ENCODE measurements at places on chromosomes 3 and 15.

GRCh38 chr15:39171944-39172368 is 408.9 kb upstream of the THBS1 start:
- DNase-seq = peak; percentile 97

- DNase-seq = peak; percentile 46
Measured at GRCh38 chr3:169966951-169967915, 626 bp downstream of the SEC62 start.

DNA sequence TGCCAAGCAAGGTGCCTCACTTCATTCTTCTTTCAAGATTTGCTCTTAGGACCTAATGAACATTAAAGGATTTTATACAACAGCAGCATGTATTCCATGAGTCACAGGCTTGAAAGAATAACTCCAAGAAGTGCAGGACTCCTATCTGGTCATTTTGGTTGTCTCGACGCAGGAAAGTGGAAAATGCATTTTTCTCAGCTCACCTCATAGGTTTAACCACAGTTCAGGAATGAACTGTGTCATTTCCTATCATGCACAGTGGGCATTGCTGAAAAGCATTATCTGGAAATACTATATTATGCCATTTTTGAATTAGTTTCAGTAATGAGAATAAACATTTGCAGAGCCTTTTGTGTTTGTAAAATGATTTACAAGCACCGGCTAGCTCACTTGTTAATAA is 98.7 kb upstream of the BFSP2 start:
- peak; percentile 95 for DNase-seq

DNA sequence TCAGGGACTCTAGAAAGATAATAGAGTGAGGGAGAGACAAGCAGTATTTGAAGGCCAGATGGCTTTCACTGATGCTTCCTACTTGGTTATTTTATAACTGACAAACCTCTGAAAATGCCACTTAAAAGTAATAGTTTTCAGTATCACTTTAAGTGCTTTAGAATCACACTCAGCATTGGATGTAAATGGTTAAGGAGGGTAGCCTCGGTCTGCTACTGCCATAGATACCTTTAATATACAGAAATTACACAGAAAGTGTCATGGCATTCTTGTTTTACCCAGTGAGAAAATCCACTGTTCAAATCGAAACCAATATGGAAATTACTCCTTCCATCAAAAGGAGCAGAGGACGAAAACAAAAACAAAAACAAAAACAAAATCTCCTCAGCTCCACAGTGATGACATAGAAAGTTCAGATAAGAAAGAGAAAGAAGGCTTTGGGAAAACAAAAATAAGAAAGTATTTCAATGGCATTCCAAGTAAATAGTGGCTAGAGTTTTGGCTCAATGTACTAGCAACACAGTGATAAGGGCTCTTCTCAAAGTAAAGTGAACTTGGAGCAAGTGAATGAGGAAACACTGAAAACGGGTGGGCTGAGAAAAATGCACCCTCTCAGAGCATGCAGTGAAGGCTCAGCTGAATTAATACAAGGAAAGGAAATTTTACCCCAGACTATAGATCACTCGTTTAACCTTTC is 43.2 kb upstream of the CD47 start:
- no peak for DNase-seq

DNA sequence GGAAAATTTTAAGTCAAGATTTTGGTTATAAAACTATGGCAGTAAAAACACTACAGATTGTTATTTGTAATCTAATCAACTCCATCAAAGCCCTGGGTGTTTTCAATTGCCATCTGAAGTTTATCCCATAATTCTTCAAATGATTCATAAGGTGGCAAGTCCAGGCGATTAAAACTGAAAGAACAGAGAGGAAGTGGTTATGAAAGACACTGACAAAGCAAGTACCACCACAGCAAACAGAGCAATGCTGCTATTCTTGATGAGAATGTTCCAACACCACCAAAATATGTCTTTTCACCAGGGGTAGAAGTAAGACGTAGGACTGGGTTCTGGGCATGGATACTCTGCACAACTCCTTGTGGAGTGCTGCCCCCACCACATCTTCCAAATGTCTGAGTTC is 86.9 kb upstream of the PRTG start:
- DNase-seq = no peak

DNA sequence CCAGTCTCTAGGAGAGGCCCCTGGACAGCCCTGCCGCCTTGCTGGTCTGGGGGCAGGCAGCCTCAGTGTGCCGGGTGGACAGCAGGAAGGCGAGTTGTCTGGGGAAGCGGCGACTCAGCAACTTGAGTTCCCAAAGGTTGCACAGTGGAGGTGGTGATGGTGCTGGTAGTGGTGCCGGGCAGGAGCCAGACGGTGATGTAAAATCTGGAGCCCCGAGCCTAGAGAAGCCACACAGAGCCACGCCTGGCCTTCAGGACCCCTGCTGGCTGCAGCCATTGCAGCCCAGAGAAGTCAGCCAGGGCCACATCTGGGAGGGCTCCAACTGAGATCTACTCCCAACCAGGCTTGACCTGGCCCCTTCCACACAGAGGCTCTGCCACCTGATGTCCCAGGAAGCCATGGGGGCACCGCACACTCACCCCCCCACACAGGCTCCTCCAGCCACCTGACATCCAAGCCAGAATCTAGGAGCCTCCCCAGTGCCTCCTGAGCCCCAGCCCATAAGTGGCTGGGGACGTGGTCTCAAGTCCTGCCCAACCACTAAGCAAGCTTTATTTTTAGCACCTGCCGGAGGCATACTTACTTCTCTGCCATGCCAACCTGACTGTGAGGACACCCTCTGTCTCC is 8.8 kb downstream of the C3orf22 start:
- no peak for DNase-seq

- peak; percentile 99 for DNase-seq
Measured at GRCh38 chr15:45456212-45457106, 66.1 kb downstream of the SLC30A4 start.

- no peak for DNase-seq
Measured at GRCh38 chr15:75583701-75584100, 4.6 kb upstream of the PTPN9 start.

DNA sequence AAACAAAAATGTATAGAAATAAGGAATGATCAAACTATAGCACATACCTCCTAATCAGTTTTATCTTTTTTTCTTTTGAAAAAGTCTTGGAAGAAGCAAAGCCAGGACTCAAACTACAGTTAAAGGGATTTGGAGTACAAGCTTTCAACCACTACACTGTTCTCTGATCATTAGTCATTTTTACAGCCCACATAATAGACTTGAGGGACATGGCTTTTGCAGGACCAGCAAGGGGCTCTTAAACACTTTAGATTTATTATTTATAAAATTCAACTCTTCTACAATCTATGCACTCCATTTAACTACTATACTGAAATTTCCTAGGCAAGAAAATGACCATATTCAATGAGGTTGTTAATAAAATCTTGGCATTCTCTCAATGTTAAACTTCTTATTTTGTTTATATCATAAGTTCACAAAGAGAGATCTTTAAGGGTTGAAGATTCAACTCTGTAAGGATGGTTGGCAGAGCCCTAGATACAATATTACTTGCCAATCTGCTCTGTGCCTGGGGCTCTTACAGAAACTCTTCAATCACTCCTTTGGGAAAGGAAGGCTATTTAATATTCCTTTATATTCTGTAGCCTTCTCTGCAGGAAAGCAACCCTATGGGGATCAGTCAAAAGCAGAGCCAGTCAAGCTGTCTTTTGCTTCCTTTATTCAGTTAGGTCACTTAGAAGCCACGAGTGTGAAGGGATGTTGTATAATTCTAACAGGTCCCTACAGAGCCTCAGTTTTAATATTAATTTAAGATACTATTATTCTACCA is 557.7 kb upstream of the SGO1 start:
- no peak for DNase-seq

- no peak for DNase-seq
Measured at GRCh38 chr15:79308874-79309273, 2.0 kb upstream of the TMED3 start.

DNA sequence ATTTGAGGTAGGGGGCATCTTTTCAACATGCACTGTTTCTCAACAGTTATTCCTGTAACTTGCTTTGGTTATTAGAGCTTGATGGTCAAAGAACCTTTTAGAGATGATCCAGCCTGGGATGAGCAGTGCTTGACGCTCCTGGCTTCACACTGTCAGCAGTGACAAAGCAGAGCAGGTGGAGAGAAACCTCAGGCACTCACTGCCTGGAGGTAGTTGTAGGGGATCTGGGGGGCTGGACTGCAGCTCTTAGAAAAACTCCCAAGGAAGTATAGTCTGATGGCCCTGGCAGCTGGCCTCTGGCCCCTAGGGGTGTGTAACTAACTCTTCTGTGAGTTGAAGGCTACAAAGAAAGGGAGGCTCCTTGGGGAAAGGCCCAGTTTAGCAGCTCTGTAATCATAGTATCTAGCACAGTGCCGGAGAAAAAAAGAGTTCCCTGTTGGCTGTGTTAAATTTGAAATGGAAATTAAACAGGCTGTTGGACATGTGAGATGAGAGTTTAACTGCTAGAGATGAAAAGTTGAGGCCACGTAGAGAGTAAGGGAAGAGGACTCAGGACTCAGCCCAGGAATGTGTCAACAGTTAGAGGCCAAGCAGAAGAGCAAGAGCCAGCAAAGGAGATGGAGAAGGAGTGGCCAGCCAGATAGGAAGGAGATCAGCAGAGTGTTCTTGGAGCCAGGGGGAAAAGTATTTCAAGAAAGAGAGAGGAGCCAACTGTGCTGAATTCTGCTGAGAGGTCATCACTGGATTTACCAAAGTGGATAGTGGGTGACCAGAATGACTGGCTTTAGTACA is 14.2 kb downstream of the OXNAD1 start:
- DNase-seq = no peak

GRCh38 chr3:151722856-151723255 is 10.9 kb upstream of the AADACL2 start:
- no peak for DNase-seq

GRCh38 chr3:141383555-141384129 is 15.3 kb downstream of the ZBTB38 start:
- peak; percentile 46 for DNase-seq

- no peak for DNase-seq
Measured at GRCh38 chr3:105356988-105357387, 9.7 kb upstream of the ALCAM start.

- DNase-seq = no peak
Measured at GRCh38 chr3:171390051-171390941, 69.9 kb downstream of the TNIK start.

DNA sequence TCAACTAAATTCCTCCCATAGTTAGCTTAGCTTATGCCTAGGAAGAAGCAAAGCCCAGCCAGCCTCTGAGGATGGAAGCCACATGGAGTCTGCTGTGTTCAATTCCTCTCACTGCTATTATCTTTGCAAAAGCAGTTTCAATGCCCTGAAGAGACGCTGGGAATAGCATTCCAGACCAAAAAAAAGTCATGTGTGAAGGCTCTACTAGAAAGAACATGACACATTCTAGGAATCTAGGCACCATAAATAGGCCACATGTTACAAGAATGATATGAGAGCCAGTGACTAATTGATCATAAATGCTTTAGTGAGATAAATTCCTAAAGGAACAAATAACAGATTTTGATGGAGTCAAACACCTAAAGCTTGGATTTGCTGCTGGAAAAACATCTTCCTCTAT is 800.8 kb downstream of the TUSC7 start:
- no peak for DNase-seq

GRCh38 chr3:112320691-112321090 is 12.3 kb upstream of the CD200 start:
- DNase-seq = no peak

GRCh38 chr15:33644304-33644703 is 324.0 kb upstream of the CHRM5 start:
- DNase-seq = no peak

DNA sequence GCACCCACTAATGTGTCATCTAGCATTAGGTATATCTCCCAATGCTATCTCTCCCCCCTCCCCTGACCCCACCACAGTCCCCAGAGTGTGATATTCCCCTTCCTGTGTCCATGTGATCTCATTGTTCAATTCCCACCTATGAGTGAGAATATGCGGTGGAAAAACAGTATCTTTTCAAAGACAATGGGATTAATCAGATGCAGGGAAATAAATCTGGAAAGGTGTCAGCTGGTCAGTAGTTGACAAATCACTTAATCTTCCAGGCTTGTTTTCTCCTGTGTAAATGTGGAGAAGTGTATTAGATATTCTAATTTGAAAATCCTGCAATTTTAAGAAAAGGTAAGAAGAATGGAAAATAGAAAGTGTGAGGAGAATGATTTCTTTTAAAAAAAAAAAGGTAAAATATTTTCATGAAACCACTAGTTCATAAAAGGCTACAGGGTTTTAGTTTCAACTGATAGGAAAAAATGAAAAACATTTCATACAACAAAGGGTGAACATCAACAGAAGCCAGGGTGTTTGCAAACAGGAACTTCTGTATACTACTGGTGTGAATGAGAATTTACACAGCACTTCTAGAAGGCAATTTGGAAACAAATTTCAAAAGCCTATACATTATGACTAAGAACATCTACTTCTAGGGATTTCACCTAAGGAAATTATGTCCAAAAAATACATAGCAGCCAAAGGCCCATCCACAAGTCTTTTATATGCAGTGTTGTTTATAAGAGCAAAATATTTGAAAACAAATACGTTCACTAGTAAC is 113.5 kb downstream of the CBLB start:
- no peak for DNase-seq

DNA sequence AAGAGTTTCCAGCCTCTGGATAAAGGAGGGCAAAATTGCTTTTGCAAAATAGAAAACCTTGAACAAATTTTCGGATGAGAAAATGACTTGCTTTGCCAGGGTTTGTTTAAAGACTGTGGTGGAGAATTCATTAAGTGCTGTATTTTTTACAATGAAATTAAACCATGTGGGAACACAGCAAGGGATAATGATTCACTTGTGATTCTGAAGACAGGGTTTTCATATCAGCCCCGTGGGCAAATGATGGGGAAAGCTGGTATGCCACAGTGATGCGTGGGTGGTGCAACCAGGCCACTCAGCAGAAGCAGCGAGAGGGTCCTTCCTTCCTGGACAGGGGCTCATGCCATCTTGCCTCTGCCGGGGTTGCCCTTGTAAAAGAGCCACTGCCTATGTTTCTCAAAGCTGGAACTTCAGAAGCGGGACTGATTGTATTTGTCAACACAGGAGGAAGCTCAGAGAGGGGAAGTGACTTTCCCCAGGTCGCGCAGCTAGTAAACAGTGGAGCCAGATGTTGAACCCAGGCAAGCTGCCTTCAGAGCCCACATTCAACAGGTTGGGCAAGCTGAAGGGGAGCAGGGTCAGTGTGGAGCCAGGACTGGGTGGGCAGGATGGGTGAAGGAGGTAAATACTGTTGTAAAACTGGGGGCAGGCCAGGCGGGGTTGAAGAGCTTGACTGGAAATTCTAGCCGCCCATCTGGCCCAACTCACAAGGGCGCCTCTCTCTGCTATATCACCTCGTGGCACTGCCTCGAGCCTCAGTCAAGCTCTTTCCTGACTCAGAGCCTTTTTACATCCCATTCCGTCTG is 79.1 kb downstream of the TOP2B start:
- DNase-seq = peak; percentile 25

DNA sequence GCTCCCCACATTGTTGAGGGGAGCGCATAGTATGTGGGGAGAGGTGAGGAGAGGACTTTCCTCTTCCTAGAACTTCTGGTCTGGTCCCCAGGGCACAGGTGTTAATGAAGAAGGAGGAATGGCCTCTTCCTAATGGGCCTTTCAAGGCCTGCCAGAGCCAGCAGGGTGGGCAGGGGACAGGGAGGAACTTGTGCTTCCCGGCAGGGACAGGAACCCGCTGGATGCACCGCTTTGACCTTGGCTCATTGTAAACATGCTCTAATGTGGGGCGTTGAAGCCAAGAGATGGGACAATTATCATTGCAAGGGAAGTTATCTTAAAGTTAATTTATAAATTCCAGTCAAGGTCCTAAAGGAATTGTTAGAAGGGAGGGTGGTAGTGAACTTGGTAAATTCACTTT is 21.0 kb upstream of the CHRNB4 start:
- no peak for DNase-seq

All from astrocyte of the spinal cord (primary cell).